ENCODE measurements at places on chromosomes 3 and 15.
A peak's percentile ranks its signal among the peaks of the same experiment; 100 is the strongest.

DNA sequence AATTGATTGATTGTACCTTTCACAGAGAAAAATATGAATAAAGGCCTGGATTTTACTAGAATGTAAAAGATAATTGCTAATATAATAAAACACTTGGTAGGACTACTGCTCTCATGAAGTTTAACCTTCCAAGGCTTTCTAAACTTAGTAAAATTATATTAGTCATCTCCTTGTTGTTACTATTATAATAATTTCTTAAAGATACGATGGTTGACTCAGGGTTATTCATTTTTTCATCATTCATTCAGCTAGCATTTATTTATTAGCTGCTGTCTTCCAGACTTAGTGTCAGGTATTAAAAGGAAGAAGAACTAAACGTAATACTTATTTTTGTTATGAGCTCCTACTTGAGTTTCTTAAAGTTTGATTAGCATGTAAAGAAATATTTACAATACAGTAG lies 771.6 kb upstream of the NR2F2 start:
- DNase-seq = no peak

DNA sequence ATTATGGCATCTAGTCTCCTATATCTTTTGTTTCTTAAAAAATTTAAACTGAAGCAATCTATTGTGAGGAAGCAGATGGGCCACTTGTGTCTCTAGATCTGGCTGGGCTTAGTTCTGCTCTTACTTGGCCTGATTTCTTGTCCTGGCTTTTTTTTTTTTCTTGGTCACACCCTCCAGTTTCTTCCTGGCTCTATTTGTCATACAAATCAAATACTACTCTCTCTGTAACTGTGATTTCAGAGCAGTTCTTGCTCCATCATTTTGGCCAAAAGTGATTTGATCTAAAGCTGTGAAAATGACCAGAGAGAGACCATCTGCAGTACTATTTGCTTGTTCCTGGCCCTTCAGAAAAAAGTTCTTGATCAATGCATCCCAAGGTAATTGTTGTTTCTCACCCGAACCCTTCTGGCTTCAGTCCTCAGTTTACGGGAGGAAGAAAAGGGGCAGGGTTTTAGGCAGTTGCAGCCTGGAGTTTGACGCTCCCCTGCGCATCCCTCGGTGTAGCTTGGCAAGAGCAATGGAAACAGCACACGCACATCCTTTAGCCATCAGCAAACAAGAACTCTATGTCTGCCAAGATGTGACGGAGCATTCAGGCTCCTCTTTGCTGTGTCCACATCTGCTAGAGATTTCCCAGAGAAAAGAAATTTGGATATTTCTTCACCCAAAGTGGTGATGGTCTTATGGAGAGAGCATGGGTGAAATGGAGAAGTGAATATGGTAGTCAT lies 31.6 kb downstream of the CHST2 start:
- no peak for DNase-seq

GRCh38 chr15:94844538-94845389 lies 613.4 kb downstream of the MCTP2 start:
- DNase-seq = peak; percentile 54

GRCh38 chr15:81299630-81300273 lies 24.2 kb downstream of the STARD5 start:
- DNase-seq = no peak

DNA sequence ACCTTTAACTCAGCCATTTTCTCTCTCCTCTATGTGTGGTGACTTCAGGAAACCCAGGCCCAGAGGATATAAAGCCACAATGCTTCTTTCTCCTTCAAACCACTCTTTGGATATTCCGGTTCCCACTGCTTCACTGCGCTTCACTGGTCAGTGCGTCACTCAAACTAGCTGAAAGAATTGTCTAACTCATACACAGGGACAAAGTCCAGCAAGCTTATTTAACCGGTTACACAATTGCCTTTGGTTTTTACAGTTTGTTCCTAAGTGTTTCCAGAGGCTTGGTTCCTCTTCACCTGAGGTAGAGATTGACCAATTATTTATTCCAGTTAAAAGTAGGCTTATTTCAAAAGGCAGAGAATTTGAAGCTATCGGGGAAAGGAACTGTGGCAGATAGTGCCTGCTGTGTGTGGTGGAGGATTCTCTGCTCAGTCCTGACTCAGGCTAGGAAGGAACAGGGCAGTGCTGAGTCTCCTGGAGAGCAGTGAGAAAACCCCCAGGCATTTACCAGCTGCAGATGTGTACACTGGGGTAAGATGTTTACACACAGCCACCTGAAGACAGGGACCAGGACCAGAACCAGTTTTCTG lies at the start of gene HGD:
Gene HGD (minus strand): TSS at position 145 of the 587 bp plus-strand sequence. CDS start 128 bp downstream, at position 17.
- no peak for DNase-seq

GRCh38 chr15:45048794-45049631 lies 26.0 kb downstream of the SORD start:
- DNase-seq = no peak

GRCh38 chr3:146539315-146539714 lies 5.1 kb downstream of the PLSCR1 start:
- no peak for DNase-seq

DNA sequence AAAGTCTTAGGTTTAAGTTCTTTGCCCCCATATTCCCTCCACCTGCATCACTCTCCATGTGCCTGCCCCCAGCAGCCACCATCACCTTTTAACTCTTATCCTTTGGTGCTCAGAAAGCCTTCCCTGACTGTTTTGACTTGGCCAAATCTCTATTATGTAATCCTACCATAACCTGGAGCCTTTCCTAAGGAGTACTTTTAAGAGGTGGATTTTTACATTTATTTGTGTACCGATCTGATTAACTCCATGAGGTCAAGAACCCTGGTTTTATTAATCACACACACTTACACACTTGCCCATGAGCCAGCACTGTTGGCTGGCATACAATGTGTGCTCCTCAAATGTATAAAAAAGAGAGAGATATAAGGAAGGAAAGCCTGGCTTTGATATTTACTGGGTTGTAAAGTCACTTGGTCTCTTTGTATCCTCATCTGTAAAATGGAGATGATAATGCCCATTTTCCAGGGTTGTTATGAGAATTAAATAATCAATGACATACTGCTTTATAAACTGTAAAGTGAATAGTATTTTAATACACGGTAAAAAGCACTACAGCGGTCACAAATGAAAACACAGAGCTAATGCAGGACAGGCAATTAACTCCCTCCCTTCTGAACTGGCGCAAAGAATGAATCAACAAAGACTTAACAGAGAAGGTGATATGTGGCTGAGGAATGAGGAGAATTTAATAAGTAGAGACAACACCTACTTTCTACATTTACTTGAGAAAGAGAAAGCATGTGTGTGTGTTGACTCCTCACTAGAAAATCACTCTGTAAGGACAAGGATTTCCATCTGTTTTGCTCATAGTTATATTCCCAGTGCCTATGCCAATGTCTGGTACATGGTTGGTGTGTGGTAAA lies 45.4 kb downstream of the ATP13A4 start:
- DNase-seq = no peak

DNA sequence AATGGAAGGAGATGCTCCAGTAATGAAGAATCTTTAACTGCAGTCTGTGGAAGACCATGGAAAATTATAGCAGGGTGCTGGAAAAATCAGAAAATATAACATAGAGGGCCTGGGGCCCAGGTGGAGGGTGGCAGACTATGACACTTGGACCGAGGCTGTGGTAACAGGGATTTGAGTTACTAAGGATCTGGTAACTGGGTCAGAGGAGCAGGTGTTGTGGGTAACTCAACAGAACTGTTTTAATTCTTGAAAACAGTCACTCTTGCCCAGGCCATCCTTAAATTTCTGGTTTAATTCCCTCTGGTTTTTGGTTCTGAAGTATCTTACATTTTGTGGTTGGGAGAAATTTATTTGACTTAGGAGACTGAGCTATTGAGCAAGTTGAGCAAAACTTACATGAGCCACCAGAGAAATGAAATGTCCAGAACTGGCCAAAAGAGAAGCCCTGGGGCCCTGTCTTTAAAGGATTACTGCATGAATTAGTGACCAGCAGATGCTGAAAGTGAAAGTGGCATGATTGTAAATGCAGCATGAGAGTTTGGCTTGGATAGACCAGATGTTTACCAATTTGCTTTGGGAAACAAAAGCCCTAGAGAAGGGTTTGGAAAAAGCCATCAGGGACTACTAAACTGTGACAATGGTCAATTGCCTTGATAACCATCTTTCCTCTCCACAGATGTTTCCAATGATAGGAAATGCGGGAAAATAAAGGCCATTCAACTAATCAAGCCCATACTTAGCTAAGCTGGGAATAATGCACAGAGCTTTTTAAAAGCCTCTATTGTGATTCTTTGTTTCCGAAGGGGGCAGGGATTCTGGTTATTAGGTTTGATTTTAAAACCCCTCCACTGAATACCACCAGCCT lies 374.9 kb upstream of the TGFBR2 start:
- no peak for DNase-seq

DNA sequence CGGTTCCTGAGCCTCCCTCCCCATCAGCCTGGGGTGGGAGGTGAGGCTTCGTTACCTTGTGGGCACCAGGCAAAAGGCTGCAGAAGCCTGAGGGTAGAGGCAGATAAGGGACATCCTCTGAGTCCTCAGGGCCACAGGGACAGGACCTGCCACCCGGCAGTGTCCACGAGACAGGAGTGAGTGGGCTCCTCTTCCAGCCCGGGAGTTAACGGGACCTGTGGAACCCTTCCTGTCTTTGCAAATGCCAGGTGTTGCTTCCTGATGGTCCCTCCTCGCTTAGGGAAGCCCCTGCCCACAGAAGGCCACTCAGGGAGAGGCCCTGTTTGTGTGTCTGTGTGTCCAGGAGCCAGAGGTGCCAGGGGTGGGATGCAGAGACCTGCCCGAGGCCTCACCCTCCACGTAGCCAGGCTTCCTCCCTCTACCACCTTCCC lies 111.1 kb upstream of the ALDH1A3 start:
- no peak for DNase-seq

- no peak for DNase-seq
Measured at GRCh38 chr3:171535133-171535532, 74.9 kb upstream of the TNIK start.

GRCh38 chr15:23529891-23530290 lies 35.6 kb upstream of the MKRN3 start:
- DNase-seq = no peak
